Activated T-helper 2 cell treated with anti-CD3 and anti-CD28 coated beads, Interferon-gamma antibody, Interleukin-2, Interleukin-4, amounts not matched to agents 10 μg/mL and 5 μg/mL and 100 μg/mL, durations not matched to agents 14 hours and 24 hours and 36 hours (primary cell): ENCODE measurements at places on chromosomes 7 and 10.

DNA sequence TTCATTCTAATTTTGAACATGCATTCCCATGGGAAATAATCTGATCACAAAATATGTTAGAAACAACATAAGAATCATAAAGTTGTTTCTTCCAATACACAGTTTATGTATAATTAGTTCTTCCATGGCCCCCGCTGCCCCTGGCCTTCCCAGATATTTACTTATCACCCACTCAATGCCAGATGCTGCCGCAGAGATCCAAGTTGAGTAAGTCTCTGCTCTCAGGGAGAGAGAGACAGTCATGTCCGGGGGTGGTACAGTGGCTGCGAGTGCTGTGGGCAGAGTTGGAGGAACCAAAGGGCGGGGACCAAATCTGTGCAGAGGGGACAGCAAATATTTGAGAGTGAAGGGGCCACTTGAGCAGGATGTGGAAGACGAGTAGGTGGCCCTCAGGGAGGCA, 37.1 kb downstream of the COL26A1 start:
- no peak for DNase-seq

DNA sequence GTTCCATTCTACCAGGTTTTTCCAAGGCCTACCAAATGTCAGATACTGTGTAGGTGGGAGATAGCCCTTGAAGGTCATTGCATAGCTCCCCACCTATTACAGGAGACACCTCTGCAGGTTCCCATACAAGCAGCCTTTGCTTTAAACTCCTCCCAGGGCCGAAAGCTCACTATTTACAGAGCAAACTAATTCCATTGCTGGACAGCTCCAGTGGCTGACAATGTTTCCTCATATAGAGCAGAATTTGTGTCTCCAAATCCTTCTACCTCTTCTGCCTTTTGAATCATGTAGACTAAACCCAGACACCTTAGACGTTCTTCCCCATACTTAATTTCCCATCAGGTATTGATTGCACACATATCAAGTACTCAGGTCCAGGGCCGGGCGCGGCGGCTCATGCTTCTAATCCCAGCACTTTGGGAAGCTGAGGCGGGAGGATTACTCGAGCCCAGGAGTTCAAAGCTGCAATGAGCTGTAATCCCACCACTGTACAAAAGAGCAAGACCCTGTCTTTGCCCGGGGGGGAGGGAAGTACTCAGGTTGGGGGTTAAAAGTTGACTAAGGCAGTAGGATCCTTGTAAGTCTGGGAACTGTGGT, 2.1 kb downstream of the CNNM1 start:
- no peak for DNase-seq

GRCh38 chr10:59577984-59578383, 131.7 kb downstream of the SLC16A9 start:
- DNase-seq, result no peak

GRCh38 chr10:95422233-95422632, 131.4 kb upstream of the PDLIM1 start:
- DNase-seq, result no peak

- DNase-seq, result no peak
Observed at GRCh38 chr10:31590023-31590800, 271.2 kb downstream of the ZEB1 start.

GRCh38 chr10:132400041-132400546, 3.1 kb downstream of the PWWP2B start:
- DNase-seq, result no peak

GRCh38 chr7:130365511-130366441, 14.5 kb upstream of the CPA1 start:
- no peak for DNase-seq

DNA sequence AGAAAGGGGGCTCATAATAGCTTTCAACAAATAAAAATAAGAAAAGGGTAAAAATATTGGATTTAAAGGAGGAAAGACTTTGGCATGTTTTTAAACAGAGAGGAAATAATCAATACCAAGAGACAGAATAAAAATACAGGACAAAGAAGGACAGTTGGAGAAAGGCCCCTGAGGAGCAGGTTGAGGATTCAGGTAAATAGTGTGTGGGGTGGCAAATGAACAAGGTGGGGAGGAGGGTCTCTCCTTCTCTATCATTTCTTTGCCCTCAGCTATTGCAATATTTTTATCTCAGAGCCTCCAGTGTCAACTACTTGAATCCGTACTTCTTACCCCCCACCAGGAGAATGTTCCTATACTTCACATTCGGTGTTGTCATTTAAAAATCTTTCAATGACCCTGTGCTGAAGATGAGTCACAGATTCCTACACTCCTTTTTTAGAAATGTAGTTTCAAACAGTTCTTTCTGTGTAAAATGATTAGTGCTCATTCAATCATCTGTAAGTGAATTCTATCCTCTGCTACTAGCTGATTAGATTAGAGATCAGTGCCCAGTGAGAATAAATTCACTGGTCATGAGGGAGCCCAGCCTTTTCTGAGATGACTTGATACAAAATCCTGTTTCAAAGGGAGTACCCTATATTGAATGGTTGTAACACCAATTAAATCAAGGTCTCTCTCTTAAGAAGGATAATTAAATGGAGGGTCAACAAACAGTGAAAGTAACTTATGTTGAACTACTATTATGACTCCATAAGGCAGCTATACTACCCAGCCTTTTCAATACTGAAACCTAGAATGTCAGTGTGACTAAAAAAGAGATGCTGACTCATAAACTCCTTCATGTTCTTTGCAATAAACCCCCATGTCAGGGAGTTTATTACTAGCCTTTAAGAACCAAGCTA, 50.4 kb upstream of the WNT16 start:
- DNase-seq, result no peak

- DNase-seq, result no peak
Observed at GRCh38 chr10:73054286-73054685, 42.4 kb downstream of the P4HA1 start.

- DNase-seq, result no peak
Observed at GRCh38 chr7:85685901-85686300, 499.0 kb upstream of the SEMA3D start.

GRCh38 chr10:10110844-10111490, 906.7 kb upstream of the CELF2 start:
- DNase-seq, result no peak

DNA sequence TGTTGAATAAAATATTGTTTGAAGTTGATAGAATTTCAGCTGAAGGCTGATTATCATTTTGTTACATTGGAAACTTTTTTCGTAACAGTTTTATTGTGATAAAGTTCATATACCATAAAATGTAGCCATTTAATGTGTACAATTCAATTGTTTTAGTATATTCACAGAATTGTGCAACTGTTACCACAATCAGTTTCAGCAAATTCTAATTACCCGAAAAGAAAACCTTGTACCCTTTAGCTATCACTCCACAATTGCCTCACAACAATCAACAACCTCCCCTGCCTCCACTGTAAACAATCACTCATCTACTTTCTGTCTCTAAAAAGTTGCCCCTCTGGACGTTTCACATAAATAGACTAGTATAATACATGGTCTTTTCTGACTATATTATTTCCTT, 179.7 kb upstream of the BET1 start:
- no peak for DNase-seq

- DNase-seq, result no peak
Observed at GRCh38 chr7:22192801-22193200, 164.2 kb downstream of the RAPGEF5 start.

DNA sequence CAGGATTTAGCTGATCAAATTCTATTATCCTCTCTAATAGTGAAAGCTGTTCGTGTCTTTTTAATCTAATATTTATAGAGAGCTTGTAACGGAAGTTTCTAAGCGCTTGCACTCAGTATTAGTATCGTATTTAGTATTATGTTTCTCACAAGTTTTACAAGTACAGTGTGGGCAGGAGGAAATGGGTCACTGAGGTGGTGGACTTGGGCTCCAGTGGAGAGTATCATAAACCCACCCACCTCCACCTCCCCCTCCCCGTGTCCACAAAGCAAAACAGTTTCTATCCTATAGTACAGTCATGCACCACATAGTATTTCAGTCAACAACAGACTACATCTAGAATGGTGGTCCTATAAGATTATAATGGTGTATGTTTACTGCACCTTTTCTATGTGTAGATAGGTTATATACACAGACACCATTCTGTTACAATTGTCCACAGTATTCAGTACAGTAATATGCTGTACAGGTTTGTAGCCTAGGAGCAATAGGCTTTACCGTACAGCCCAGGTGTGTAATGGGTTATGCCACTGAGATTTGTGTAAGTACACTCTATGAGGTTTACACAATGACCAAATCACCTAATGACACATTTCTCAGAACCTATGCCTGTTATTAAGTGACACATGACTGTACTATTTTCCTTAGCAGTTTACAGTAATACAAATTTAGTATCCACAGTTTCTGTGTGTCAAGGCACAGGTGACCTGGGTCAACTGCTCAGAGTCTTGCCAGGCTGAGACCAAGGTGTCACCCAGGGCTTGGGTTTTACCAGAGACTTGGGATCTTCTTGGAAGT, 1021.3 kb upstream of the C7orf33 start:
- no peak for DNase-seq

DNA sequence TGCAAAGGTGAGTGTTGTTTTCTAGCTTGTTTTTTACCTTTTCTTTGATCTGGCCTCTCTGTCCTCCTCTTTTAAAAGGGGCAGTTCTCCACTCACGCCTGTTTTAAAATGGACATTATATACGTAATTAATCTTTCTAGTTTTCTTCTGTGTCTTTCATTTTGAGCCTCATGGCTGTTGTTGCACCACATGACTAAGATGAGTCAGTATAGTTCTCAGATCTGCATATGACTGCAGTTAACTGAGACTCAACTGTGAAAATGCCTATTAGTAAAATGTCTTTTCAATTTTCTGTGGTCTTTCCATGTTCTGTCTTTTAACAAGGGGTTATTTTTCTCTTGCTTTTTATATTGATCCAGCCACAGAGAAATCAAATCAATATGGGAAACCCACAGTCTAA, 296.1 kb downstream of the CDK14 start:
- DNase-seq, result no peak

- no peak for DNase-seq
Observed at GRCh38 chr10:94407668-94408067, 5.3 kb downstream of the TBC1D12 start.

GRCh38 chr7:23893942-23894891, 184.2 kb downstream of the STK31 start:
- peak; percentile 52 for DNase-seq

GRCh38 chr7:40000734-40001315, 50.8 kb downstream of the CDK13 start:
- no peak for DNase-seq

GRCh38 chr10:67036808-67037207, 111.0 kb downstream of the LRRTM3 start:
- DNase-seq, result no peak

GRCh38 chr7:17195576-17195975, 102.9 kb upstream of the AHR start:
- DNase-seq, result no peak

- no peak for DNase-seq
Observed at GRCh38 chr10:132847856-132848255, 61.9 kb upstream of the NKX6-2 start.

- DNase-seq, result no peak
Observed at GRCh38 chr7:149780056-149780455, 6.7 kb upstream of the ZNF467 start.

DNA sequence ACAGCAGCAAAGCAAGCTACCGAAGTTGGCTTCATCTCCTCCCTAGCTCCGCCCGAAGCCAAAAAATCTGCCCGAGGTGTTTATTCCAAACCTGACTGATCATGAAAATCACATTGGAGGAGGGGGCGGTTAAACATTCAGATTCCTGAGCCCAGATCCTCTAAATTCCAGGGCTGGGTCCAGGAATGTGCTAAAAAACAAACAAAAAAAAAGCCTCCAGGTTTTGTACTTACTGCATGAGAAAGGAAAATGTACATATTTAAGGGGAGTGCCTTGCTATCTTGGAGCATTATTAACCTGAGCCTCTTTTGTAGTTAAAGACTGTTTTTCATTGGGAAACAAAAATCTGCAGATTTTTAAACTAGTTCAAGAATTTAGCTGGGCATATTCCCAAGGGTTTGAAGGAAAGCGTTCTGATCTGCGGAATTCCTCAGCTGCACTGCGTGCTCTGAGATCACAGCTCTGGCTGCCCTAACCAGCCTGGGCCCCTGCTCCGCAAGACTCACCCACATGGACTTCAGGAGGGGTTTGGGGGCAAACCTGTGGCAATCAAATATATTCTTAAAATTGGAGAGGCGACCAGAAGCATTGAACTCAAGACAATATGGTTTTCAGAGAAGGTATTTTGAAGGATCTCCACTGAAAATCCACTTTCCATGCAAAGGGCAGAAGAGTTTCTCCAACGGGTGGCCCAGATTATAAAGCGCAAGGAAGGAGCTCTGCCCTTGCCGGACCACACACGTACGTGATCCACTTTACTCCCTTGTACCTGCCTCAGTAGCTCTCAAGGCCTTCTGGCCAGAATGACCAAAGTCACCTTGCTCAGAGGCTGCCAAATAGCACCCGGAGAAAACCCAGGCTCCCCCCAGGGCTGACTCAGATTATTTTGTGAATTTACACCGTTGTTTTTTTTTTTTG, 10.0 kb upstream of the TNS3 start:
- no peak for DNase-seq

GRCh38 chr10:79209340-79209739, 137.9 kb upstream of the PPIF start:
- DNase-seq, result no peak

- DNase-seq, result no peak
Observed at GRCh38 chr10:1706711-1707110, 30.6 kb downstream of the ADARB2 start.

DNA sequence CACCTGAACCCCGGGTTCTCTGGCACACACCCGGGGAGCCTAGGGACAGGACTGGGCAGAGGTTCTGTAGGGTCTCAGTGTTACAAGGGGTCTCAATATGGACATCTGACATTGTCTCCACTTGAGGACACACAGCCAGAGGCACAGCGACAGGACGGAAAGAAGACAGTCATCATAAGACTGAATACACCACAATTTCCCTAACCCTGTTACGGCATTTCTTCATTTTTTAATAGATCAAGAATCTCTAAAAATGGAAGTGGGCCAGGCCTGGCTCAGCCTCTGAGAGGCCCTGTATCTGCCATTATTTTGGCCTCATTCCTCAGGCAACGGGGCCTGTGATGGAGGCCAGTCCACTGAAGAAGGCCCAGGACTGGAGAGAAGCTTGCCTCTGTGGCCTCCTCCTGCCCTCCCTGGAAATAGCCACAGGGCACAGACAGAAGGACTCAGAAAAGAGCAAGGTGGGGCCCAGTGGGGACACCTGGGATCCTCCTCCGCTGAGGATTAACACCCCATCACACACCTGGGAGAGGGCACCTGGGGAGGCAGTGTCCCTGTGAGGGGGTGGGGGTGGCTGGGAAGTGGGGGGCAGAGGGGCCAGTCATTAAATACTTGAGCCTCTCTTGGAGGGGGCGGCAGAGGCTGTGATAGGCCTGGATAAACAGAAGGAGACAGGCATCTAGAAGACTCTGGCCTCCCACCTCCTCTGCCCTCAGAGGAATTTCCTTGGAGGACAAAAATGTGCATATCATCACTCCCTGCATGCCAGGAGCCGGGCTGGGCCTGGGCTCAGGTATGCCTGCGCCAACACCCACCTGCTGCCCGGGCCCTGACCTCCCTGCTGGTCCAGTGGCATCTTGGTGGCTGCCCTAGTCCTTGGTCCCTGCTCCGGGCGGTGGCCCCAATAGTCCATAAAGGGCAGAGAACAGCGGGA, 8.0 kb downstream of the SPOCK2 start:
- no peak for DNase-seq

- DNase-seq, result no peak
Observed at GRCh38 chr7:2124604-2125345, 108.0 kb downstream of the MAD1L1 start.

- no peak for DNase-seq
Observed at GRCh38 chr7:26619348-26619984, 244.9 kb downstream of the SKAP2 start.
